Thoracic aorta (tissue), 2 donors: ENCODE measurements at places on chromosomes 6 and 20. TPM values are rescaled to one million over a fixed set of nuclear protein-coding genes. Genes with fewer than 3 reads are reported as not detected.

DNA sequence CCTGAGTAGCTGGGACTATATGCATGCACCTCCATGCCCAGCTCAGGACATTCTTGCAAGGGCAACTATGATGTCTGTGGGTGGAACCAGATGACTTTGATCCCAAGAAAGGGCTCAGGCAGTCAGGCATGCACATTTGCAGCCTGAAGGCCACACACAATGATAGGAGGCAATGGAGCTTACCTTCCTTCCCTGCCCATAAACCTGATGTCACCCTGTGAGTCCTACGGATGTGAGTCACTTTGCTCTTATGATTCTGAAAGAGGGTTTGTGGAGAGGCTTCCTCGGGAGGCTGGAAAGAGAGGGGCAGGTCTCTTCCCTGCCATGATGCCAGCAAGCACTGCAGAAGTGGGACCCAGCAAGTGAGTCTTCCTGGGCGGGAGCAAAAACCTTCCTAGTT lies 202.4 kb downstream of the LY86 start:
- DNase-seq, result no peak

DNA sequence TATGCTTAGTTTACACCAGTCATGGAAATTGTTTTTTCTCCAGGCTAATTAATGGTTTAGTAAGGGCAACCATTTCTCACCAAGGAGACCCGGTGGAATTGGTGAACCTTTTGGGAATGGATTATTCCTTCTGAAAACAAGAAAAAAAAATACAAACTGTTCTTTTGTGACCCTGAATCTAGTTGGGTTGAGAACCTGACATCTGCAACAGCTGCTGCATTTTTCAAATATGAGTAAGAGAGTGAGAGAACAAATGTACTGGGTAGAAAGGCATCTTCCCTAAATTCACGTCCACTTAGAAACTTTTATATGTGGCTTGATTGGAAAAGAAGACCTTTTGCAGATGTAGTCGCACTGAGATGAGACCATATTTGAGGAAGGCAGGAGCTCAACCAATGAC lies 553.4 kb upstream of the EPHA7 start:
- DNase-seq, result no peak

- DNase-seq, result no peak
These were observed 100.2 kb upstream of the TMEM181 start for GRCh38 chr6:158459726-158460125.

DNA sequence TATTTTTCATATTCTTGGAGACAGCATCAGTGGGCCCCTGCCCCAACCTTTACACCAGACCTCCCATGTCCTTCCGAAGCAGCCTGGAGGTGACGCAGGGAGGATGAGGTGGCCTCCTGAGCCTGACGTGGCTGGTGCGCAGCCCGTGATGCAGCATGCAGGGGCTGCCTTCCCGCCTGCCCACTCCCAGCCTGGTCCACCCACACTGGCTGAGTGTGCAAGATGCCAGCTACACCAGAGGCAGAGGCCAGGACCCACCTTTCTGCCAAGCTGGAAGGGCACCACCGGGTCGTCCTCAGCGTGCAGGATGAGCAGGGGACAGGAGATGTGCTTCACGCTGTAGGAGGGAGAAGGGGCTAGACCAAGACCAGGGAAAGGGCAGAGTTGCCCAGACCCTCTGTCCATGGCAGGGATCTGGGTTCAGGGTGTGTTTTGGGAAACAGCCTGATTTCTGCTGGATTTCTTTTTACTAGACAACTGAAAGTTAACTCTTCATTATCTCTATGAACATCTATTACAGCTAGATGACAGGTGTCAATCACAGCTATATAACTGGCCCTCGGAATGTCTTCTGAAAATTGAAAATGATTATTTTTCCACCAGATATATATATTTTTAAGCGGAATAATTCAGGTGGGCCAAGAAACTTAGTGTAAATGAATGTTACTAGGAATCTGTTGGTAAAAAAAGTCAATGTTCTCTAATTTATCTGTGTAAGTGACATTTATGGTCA lies 55.6 kb downstream of the PYGB start:
- DNase-seq, result no peak

BPI gene
- 4.1 TPM for total RNA-seq

FAM83B gene
- not detected for total RNA-seq

DNA sequence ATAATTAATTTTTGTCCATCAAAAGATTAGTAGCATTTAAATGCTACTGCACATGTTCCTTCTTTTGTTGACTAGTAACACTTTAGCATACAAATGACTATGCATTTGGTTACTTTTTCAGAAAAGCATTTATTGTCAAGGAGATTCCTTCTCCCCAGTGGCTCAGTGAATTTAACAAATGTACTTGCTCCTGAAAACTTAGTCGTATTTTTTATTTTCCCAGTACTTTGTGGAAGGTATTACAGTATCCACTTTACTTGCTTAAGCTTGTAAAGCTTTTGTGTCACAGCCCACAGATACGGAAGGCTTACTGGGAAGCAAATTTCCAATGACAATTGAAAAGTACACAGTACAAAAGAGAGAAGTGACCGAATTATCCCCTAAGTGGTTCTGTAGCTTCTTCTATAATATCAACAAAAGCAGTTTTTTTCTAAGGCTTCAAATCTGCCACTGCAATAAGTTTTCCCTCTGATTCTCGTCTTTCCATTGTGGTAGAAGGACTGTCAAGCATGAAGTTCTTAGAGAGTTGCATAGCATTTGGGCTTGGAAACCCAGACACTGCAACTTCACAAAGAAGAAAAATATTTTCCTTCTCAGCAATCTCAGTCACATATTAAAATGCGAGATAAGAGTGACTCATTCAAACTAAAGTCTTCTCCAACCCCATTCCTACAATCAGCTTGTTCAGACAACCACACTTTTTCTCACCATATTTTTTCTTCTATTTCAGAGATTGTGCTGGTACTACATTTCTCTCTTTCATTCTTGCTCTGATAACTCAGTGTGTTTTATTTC lies 431.2 kb downstream of the GRIK2 start:
- DNase-seq, result no peak

DNA sequence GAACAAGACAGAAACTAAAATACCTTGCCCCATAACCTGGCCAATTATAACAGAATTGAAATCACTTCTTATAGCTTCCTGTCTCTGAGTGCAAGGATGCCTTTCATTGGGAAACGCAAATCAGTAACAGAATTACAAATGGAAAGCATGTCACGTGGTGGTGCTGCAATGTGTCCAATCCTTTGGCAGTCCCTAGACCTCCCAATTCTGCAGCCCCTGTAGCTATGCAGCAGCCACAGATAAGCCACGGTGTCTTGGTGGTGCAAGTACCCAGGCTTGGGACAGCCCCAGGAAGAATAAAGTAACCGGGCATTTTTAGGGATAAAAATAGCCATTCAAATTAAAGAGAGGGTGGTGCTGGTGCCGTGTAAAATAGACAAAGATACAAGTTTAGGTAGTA lies 134.6 kb upstream of the CCN2 start:
- DNase-seq, result no peak

DDX43 gene
- 12.2 TPM for total RNA-seq

MAP7 gene
- 5.1 TPM for total RNA-seq

GRCh38 chr20:31720486-31721407 lies 1.9 kb downstream of the BCL2L1 start:
- no peak for DNase-seq

DNA sequence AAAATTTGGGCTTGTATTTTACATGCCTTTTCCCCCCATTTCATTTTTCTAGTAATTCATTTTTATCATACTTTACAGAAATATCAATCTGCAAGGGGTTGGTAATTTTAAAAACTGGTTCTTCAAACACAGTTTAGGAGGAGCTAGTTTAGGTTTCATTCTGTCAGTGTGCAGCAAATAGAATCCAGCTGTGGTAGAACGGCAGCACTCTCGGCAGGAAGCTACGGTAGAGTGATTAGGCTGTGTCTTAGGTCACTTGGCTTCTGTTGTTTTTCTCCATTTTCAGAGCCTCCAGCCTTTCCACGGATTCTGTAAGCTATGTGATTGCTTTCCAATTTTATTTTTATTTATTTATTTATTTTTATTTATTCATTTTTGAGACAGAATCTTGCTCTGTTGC lies 32.7 kb downstream of the TLDC2 start:
- no peak for DNase-seq

- no peak for DNase-seq
These were observed 23.0 kb downstream of the CPNE1 start for GRCh38 chr20:35641743-35642142.

CLPSL1 gene
- total RNA-seq, result not detected

GRCh38 chr6:35312076-35312800 lies 14.6 kb downstream of the DEF6 start:
- no peak for DNase-seq

DNA sequence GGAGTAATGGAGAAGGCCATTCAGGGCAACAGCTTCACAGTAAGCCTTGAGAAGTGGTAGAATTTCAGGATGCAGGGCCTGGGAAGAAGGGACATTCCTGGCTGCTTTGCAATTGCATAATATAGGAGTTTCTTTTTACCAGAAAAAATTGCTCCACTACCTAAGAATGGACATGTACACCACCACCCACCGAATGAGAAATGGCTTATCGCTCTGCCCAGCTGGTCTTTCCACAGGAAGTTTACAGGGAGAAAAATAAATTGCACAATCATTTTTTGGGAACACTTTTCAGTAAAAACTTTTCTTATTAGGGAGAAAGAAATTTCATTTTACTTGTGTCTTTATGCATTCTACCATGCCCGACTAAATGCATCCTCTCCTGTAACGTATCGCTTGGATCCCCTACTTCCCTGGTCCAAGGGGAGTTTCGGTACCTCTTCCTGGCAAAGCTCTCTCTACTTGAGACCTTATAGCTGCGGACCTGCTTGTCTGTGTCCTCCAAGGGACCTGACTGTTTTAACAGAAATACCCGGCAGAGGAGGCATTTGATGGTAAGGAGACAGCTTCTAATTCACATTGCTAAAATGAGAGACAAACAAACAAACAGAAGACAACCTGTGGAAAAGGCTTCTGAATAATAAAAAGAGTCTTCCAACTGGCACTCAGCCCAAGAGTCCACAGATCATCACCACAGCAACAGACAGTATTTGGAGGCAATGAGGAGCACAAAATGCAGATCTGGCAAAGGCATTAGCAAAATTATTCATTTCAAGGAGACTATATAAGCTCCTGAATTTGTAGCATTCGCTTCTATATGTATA lies 54.2 kb downstream of the MAP3K5 start:
- DNase-seq, result no peak

EYA4 gene
- 1.3 TPM for total RNA-seq

OPN5 gene
- total RNA-seq, result not detected

DNA sequence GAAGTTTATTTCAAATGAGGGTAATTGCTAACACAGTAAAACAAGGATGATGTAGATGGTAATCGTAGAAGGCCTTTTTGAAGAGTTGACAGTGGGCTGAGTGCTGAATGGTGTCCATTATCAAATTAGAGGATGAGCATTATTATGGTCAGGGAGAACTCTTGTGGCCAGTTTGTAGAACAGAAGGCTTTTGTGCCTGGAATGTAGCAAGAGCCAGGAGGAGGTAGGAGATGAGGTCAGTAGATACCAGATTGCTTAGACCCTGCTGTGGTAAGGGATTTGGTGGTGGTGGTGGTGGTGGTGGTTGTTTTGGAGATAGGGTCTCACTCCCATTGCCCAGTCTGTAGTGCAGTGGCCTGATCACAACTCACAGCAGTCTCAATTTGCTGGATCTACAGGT lies 6.2 kb downstream of the CSE1L start:
- no peak for DNase-seq
